ENCODE measurements at places on chromosomes 1 and 21.
A peak's percentile ranks its signal among the peaks of the same experiment; 100 is the strongest.

- no peak for ATAC-seq
These were observed 79.7 kb upstream of the MARK1 start for GRCh38 chr1:220448217-220448616.

DNA sequence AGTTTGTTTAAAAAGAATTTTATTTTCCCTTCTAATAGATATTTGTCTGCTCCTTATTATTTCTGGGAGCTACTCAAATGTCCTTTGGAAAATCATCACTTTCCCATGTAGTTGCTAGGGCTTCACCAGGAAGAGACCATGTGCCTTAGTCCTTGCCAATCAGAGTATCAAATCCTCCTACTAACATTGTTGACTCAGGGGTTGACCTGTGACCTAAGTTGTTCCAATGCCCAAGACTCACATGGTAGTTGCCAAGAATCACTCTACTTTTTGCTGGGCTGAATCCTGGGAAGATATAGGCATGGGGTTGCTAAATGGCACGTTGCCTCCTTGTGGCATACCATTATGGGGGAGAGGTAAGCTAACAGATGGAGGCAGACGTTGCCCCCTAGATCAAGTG lies 58.2 kb upstream of the FOXD3 start:
- no peak for ATAC-seq

DNA sequence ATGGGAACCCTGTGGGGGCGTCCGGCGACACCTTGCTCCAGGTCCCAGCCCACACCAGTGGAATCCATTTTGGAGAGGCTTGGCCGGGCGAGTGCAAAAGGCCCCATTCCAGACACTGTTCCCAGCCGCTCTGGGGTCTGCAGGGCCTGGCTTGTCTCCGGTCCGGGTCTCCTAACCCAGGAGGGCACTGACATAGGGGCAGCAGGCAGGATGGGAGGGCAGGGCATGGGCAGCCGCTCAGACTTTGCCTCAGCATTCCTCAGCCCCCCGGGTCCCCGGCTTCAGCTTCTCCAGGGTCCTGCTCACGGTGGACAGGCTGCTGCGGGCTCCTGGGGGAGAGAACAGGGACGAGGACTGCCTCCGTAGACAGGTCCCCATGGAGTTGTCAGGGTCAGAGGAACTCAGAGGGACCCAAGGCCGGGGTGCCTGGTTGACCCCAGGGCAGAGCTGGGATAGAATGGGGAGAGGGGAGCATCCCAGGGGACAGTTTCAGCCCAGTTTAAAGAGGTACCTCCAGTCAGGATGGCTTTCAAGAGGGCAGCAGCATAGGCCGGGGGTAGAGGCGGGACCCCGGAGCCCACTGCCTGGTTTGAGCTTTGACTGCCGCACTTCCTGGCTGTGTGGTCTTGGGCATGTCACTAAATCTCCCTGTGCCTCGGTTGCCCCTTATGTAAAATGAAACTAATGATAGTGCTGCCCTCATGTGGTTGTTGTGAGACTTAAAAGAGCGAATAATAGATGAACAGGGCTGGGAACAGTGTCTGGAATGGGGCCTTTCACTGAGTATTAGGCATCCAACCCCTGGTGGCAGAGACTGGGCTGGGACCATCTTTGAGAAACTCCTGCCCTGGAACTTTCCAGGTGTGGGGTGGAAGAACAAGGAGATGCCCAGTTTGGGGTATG lies 3.7 kb downstream of the KNCN start:
- ATAC-seq = no peak

DNA sequence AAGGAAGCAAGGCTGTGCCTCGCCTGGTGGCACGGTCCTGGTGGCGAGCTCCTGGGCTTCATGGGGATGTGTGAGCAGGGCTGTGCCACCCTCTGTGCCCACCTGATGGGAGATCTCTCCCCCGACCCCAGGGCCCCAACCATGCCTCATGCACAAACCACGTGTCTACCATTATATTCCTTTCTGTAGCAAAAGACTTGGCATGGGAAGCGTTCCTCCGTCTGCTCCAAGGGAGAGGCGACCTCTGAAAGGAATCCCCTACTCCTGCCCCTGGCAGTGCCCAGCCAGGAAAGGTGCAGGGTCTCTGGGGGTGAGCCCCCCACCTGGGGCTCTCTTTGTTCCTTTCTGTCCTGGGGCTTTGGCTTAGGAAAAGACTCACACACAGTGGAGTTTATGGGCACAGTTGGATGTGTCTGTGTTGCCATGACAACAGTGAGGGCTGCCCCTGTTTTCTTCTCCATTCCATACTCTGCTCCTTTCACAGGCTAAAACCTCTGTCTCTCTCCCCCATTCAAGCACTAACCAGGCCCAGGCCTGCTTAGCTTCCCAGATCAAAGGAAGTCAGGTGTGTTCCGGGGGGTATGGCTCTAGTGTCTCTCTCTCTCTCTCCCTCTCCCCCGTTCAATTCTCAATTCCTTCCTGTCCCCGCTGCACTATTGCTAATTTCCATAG lies 21.4 kb upstream of the LRRN2 start:
- no peak for ATAC-seq

DNA sequence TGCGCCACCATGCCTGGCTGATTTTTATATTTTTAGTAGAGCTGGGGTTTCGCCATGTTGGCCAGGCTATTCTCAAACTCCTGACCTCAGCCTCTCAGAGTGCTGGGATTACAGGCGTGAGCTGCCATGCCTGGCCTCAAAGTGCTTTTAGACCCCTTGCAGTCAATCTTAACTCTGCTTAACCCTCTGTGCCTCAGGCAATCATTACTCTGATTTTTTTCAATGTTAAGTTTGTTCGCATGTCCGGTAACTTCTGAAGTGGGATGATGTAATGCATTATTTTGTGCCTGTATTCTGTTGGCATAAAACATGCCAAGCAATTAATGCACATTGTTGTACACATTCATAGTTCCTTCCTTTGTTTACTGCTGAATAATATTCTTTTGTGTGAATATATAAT lies 18.6 kb downstream of the SMG7 start:
- no peak for ATAC-seq

GRCh38 chr1:185044387-185044786 lies 971 bp upstream of the RNF2 start:
- ATAC-seq = no peak

DNA sequence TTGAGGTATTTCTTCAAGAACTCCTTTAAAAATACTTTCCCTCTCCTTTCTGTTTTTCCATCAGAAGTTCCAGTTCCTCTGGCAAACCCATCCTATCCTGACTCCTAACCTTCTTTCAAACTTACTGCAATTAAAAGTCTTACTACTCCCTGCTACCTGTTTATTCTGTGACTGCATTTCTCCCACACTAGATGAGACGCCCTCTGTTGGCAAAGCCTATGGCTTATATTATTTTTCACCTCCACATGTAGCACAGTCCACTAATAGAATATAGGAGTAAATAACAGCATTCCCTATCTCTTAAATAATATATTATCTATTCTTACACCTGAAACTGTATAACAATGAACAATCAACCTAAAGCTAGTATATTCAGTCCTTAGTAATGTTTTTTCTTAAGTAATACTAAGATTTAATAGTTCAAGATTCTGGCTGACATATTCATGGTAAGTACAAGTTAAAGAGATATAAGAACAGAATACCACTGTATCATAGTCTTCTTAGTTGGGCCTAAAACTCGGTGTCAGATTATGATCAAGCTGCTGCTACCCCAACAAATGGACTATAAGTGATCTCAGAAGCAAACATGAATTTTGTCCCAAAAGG lies 54.8 kb downstream of the RAB3GAP2 start:
- ATAC-seq = no peak

- no peak for ATAC-seq
These were observed 13.1 kb downstream of the MAP1LC3C start for GRCh38 chr1:241985787-241986186.

- ATAC-seq = no peak
These were observed 66.0 kb upstream of the SDC3 start for GRCh38 chr1:30974536-30974935.

DNA sequence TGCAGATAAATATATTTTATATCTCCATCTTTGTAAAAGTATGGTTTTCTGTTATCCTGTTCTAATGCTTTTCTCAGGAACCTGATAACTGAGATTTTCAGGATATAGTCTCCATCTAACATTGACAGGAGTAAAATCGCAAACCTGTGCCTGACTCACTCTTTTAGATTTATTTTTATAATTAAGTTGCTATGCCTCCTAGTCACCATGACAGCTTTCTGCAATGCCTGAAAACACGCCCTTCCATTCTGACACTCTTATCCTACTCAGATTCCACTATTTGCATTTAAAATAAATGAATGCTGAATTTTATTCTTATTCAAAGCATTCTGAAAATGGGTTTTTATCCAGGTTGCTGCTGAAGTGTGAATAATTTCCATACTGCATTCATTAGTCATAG lies 62.8 kb downstream of the RGS21 start:
- ATAC-seq = no peak

- no peak for ATAC-seq
These were observed 41.0 kb downstream of the ATP2B4 start for GRCh38 chr1:203667616-203668015.

DNA sequence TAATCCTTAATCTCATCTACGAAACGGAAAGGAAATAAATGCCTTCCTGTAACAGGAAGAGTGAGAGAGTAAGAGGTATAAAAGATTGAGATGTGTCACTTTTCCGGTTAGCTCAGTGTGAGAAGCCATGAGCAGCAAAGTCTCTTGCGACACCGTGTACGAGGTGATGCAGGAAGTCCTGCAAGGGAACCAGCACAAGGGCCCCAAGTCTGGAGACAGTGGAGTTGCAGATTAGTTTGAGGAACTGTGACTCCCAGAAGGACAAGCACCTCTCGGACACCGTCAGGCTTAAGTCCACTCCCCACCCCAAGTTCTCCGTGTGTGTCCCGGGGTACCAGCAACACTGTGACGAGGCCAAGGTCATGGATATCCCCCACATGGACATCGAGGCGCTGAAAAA lies 592.3 kb upstream of the ADGRL2 start:
- ATAC-seq = no peak

DNA sequence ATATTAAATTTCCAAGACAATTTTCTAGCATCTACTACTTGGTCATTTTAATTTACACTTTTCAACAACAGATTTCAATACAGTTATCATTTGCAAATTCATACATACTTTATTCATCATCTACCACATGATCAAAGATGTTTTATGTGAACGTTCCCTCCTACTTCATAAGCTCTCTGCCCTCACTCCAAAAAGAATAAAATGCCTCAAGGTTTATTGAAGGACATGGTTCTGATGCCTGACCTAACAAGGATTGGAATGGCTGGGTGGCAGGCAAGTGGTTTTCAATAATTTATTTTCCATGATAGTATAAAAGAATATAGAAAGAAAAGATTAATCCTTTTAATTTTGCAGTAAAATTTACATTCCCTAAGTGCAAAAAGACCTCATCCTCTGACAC lies 5.4 kb downstream of the CDKN2C start:
- ATAC-seq = no peak

- no peak for ATAC-seq
These were observed 76.5 kb downstream of the VWA5B1 start for GRCh38 chr1:20367116-20367585.

DNA sequence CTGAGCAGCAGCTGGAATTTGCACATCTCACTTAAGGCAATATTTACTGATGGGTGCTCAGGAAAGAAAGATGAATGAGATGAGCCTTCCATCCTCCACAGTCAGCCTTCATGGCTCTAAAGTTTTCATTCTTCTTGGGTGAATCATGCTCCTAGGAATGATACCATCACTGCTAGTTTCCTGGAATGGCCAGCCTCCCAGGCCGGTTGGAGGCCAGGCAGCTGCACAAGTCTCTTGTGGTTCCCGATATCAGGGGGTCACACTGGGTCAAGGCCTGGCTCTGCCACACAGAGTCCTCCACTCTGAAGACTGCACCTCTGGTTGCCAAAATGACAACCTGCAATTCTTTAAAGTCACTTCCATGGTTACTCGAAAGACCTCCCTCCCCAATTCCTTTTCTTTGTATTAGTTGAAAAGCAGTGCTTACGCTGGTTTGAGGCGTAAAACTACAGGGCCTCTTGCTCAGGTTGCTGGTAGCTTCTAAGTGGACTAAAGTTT lies 46.2 kb upstream of the PALMD start:
- ATAC-seq = peak; percentile 48

DNA sequence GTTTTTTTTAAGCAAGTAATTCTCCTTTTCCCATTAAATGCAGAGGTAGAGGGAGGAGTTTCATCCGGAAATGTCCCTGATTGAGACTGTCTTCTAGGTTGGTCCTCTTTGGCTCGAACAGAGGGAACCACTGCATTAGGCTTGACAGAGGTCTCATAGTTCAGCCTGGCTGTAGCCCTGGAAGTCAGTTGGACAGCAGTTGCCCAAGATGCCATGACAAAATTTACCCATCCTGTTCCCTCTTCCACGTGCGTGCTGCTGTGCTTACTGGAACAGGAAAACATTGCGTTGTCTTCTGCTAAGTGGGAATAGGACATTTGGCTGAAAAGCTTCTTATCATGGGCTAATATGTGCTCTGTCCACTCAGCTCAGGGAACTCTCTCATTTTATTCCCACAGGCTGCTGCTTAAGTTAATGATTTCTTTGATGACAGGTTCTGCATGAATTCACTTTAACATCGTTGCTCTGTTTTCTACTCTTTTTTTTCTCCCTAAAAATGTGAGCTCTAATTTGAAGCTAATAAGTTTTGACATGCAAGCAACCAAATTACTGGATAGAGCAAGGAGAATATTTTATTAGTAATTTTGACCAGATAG lies 18.0 kb downstream of the KCNK1 start:
- ATAC-seq = no peak

DNA sequence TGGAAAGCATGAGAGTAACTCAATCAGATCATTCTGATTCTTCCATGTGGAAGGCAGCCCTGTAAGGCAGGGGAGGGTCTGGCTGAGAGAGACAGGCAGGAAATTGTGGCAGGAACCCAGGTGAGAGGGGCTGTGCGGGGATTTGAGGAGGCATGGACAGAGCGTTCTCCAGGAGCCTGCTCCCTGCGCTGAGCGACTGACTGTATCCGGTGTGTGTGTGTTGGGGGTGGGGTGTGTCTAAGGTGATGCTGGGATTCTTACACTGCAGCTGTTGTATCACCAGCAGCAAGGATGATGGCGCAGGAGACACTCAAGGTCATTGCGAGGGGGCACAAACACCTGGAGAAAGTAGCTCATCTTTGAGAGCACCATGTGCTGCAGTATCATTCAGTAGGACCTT lies 128.5 kb downstream of the RHOU start:
- no peak for ATAC-seq

GRCh38 chr1:111746614-111746999 lies 7.4 kb upstream of the INKA2 start:
- no peak for ATAC-seq

DNA sequence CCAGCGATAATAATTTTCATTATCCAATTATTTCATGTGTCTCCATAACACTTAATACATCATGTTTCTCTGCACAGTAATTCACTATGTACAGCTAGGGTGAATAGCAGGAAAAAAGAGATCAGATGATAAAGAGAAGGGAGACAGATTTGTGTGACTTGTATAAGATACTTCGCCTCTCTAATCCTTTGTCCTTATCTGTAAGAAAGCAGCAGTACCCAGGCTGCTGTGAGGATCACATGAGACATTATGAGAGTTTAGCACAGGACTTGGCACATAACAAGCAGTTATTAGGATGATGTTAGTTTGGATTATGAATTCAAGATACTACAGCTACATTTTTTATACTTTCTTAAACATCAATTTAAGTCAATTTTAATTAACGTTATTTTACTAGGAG lies 6.3 kb downstream of the ERG start:
- no peak for ATAC-seq

- ATAC-seq = no peak
These were observed 23.4 kb downstream of the PLEKHO1 start for GRCh38 chr1:150173141-150173585.
